Mammary microvascular endothelial cell (primary cell): ENCODE measurements at places on chromosomes 7 and 10. TPM values are rescaled to one million over a fixed set of nuclear protein-coding genes. Genes with fewer than 3 reads are reported as not detected.

The RBP3 gene
- total RNA-seq, result not detected in 2 replicates

The COL26A1 gene
- total RNA-seq, result not detected in 2 replicates

The GSTK1 gene
- 142 and 159 TPM in 2 replicates for total RNA-seq

The ACTL6B gene
- total RNA-seq, result not detected in 2 replicates

The FAM171A1 gene
- total RNA-seq, result 77.0 and 80.1 TPM in 2 replicates

The GJD4 gene
- total RNA-seq, result not detected in 2 replicates

The STEAP1B gene
- total RNA-seq, result 47.8 and 49.8 TPM in 2 replicates

The ANKRD7 gene
- 0.49 TPM in 1 of 2 replicates, not detected in the other for total RNA-seq

The GFRA1 gene
- 3.7 and 8.2 TPM in 2 replicates for total RNA-seq

The HOXA5 gene
- total RNA-seq, result 13.8 and 15.3 TPM in 2 replicates

The CTAGE8 gene
- total RNA-seq, result not detected in 2 replicates

The ELFN1 gene
- 0.84 and 1.1 TPM in 2 replicates for total RNA-seq

The NRAP gene
- total RNA-seq, result not detected in 2 replicates

The ACHE gene
- 0.54 and 0.67 TPM in 2 replicates for total RNA-seq

The INA gene
- 1.1 and 1.6 TPM in 2 replicates for total RNA-seq

The CALHM3 gene
- total RNA-seq, result not detected in 2 replicates

The ELN gene
- 0.25 and 1.8 TPM in 2 replicates for total RNA-seq

The PAPOLB gene
- not detected in 2 replicates for total RNA-seq

The STEAP1 gene
- total RNA-seq, result 25.1 and 27.2 TPM in 2 replicates
